ENCODE measurements at places on chromosomes 1 and 21.

GRCh38 chr1:6612641-6613360 lies 730 bp upstream of the PHF13 start:
- no peaks in the 10 kb centered on the region for H3K36me3 ChIP-seq
- DNase-seq = peak; percentile 63
- H3K27me3 ChIP-seq = no peaks in the 10 kb centered on the region
- peaks cover 6% of the 10 kb centered on the region for H3K4me1 ChIP-seq
- H3K4me3 ChIP-seq = peak overlapping the region; percentile 58
- peak overlapping the region; percentile 82 for H3K27ac ChIP-seq

DNA sequence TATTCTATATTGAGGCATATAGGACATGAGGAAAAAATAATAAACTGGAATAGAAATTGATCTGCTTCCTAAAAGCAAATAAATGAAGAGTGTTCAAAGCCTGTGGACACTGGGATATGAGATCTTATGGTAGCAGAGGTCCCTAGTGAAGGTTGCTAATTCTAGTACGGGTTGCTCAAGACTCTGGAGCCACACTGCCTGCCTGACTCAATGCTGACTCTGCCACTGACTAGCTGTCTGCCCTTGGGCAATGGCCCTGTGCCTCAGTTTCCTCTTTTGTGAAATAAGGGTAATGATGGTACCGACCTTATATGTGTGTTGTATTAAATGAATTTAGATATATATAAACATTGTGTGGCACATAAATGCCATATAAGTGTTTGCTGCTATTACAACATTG lies 59.0 kb upstream of the C1orf53 start:
- no peaks in the 10 kb centered on the region for H3K27me3 ChIP-seq
- no peak overlapping the region for H3K4me3 ChIP-seq
- H3K36me3 ChIP-seq = no peaks in the 10 kb centered on the region
- no peaks in the 10 kb centered on the region for H3K4me1 ChIP-seq

- H3K4me1 ChIP-seq = no peaks in the 10 kb centered on the region
- no peak overlapping the region for H3K27ac ChIP-seq
- no peak for DNase-seq
- H3K27me3 ChIP-seq = no peaks in the 10 kb centered on the region
- H3K36me3 ChIP-seq = no peaks in the 10 kb centered on the region
Observed at GRCh38 chr1:162276493-162276892, 100.2 kb downstream of the SPATA46 start.

- peaks cover 5% of the 10 kb centered on the region for H3K4me1 ChIP-seq
- H3K27ac ChIP-seq = no peak overlapping the region
- H3K4me3 ChIP-seq = no peak overlapping the region
- H3K27me3 ChIP-seq = no peaks in the 10 kb centered on the region
Observed at GRCh38 chr1:7301664-7301981, 469.5 kb upstream of the VAMP3 start.

DNA sequence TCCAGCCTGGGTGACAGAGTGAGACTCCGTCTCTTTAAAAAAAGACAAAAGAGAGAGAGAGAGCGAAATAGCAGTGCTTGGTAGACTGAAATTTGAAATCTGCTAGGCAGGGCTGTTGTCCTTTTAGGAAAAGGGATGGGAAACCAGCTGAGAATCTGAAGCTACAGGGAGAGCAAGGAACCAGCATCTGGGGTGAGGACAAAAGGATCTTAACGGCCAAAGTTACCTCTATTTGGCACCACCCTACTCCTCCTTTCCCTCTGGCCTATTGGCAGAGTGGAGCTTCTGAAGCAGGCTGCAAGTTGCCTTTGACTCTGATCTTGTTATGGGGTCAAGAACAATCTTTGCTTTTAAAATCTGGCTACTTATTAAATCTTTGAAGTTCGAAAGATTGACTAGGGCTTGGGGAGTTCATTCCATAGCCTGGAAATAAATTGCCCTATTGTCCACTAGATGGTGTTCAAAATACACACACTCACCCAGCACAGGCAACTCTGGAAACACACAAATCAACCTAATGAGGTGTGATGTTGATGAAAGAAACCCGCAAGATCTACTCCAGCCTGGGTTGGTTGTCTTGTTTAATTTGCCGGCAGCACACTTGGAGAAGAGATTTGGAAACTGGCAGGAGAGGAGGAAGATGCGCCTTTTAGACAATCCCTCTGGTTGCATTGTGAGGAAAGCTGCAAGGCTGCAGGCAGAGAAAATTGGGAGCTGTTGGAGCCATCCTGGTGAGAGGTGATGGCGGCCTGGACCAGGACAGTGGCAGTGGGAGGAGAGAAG lies 16.5 kb upstream of the PARP1 start:
- no peaks in the 10 kb centered on the region for H3K4me1 ChIP-seq
- H3K27ac ChIP-seq = no peak overlapping the region
- H3K27me3 ChIP-seq = no peaks in the 10 kb centered on the region
- DNase-seq = no peak
- H3K4me3 ChIP-seq = no peak overlapping the region

GRCh38 chr1:201354151-201354900 lies 23.2 kb downstream of the TNNT2 start:
- no peaks in the 10 kb centered on the region for H3K4me1 ChIP-seq
- DNase-seq = no peak
- no peak overlapping the region for H3K27ac ChIP-seq
- H3K27me3 ChIP-seq = no peaks in the 10 kb centered on the region
- no peak overlapping the region for H3K4me3 ChIP-seq

DNA sequence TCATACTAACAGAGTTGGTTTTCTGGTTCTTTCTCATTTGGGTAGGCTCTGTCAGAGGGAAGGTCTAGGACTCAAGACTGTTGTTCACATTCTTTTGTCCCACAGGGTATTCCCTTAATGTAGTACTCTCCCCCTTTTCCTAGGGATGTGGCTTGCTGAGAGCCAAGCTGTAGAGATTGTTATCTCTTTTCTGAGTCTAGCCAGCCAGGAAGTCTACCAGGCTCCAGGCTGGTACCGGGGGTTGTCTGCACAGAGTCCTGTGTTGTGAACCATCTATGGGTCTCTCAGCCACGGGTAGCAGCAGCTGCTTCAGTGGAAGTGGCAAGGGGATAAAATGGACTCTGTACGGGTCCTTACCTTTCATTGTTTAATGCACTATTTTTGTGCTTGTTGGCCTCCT lies 226.4 kb downstream of the LBR start:
- H3K4me3 ChIP-seq = no peak overlapping the region
- no peak overlapping the region for H3K27ac ChIP-seq
- H3K27me3 ChIP-seq = no peaks in the 10 kb centered on the region
- H3K4me1 ChIP-seq = no peaks in the 10 kb centered on the region

DNA sequence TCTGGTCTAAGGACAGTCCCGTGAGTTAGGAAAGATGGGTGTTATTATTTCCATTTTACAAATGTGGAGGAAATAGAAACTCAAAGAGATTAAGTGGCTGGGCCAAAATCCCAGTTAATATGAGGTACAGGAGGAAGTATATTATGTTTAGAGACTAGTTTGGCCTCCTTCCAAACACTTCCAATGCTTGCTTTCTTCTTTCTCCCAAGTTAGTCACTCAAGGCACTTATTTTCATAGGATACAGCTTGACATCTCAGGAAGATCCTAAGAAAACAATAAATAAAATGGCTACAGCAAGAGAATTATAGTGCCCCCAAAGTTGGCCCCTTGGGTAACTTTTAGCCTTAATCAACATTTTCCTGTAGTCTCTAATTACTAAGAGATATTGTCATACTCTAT lies 47.5 kb upstream of the IPO9 start:
- no peaks in the 10 kb centered on the region for H3K4me1 ChIP-seq
- no peak overlapping the region for H3K27ac ChIP-seq
- no peak for DNase-seq
- H3K36me3 ChIP-seq = no peaks in the 10 kb centered on the region

- no peaks in the 10 kb centered on the region for H3K27me3 ChIP-seq
- DNase-seq = no peak
- H3K4me3 ChIP-seq = no peak overlapping the region
- H3K27ac ChIP-seq = no peak overlapping the region
- no peaks in the 10 kb centered on the region for H3K36me3 ChIP-seq
Observed at GRCh38 chr21:31473685-31474345, 129.8 kb upstream of the TIAM1 start.

- H3K4me3 ChIP-seq = no peak overlapping the region
- no peak overlapping the region for H3K27ac ChIP-seq
- H3K36me3 ChIP-seq = no peaks in the 10 kb centered on the region
- no peak for DNase-seq
Observed at GRCh38 chr1:167197692-167198091, 23.0 kb upstream of the POU2F1 start.

DNA sequence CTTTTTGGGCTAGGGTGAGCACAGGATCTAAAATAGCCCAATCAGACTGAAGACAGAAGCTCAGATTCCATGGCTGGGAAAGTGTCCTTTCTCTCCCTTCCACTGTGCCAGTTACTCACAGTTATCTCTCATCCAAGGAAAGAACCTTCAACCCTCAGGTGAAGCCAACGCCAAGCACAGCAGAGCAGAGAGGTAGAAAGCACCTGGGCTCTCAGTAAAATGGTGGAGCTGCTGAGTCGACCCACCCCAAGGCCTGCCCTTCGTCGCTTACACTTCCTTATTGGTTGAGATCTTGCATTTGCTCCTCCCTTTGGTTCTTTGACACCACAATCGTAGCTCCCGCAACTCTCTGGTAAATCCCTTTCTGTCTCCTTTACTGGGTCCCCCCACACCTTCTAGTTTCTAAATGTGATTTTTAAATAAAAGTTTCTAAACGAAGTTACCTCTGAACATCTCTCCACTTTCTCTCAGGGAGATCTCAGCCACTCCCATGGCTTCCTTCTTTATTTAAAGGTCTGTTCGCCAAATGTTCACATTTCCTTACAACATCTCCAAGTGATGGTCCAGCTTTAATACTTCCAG lies 27.5 kb upstream of the SLC30A1 start:
- H3K4me3 ChIP-seq = no peak overlapping the region
- no peak overlapping the region for H3K27ac ChIP-seq
- peaks cover 4% of the 10 kb centered on the region for H3K4me1 ChIP-seq
- no peaks in the 10 kb centered on the region for H3K27me3 ChIP-seq

- no peaks in the 10 kb centered on the region for H3K36me3 ChIP-seq
- peaks cover 5% of the 10 kb centered on the region for H3K4me1 ChIP-seq
- DNase-seq = no peak
- no peak overlapping the region for H3K27ac ChIP-seq
- H3K4me3 ChIP-seq = no peak overlapping the region
- H3K27me3 ChIP-seq = no peaks in the 10 kb centered on the region
Observed at GRCh38 chr1:235943581-235944114, 76.9 kb upstream of the LYST start.

DNA sequence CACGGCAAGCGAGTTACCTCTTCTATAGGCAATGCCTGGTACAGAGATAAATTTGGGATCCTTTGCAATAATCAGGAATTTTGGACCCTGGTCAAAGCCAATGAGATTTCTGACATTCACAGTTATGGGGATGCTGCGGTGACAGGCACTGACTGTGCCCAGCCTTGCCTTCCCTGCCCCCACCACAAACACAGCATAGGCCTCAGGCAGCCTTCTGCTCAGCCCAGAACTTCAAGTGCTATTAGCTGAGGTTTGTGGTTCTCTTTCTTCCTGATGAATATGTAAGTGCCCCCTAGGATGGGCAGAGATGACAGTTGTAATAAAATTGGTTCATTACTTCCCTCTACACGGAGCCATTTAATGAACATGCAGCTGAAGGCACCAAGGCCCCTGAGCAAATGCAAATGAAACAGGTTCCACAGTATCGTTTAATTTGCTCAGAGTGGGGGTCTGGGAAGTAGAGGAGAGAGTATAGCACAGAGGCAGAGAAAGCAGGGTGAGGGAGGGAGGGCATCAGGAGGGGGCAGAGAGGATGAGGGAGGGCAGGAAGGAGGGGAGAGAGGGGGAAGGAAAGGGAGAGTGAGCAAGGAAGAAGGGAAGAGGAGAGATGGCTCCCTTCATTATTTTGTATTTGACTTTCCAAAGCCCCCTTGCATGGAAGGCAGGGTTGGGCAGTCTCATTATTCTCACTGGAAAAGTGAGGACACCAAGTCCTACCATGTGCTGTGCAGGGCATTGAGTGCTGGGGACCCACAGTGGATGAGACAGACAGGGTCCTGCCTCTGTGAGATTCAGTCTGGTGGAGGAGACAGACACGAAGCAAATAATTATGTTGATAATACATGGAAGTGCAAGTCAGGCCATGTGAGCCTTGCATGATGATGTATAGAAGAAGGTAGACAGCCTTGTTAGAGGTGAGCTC lies 513.0 kb downstream of the PTPRU start:
- no peak overlapping the region for H3K27ac ChIP-seq
- DNase-seq = no peak
- H3K27me3 ChIP-seq = no peaks in the 10 kb centered on the region

DNA sequence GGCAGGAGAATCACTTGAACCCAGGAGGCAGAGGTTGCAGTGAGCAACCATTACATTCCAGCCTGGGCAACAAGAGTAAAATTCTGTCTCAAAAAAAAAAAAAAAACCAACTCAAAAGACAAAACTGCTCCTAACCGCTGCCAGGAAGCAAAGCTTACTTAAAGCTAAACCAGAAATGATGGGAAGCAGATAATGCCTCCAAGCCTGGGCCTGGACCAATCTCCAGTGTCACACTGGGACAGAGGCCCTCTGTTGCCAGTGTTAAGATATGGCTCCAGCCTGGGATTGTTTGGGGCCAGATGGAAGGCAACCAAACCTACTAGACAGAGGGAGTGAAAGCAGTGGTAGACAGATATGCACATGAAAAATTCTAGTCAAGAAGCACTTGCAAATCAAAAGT lies 36.9 kb downstream of the NSL1 start:
- H3K27ac ChIP-seq = no peak overlapping the region
- no peak for DNase-seq
- no peaks in the 10 kb centered on the region for H3K36me3 ChIP-seq
- no peaks in the 10 kb centered on the region for H3K27me3 ChIP-seq
- H3K4me3 ChIP-seq = no peak overlapping the region

- no peak for DNase-seq
- H3K27me3 ChIP-seq = no peaks in the 10 kb centered on the region
- H3K4me1 ChIP-seq = no peaks in the 10 kb centered on the region
- no peaks in the 10 kb centered on the region for H3K36me3 ChIP-seq
- no peak overlapping the region for H3K27ac ChIP-seq
Observed at GRCh38 chr1:107526524-107527198, 385.8 kb downstream of the NTNG1 start.

DNA sequence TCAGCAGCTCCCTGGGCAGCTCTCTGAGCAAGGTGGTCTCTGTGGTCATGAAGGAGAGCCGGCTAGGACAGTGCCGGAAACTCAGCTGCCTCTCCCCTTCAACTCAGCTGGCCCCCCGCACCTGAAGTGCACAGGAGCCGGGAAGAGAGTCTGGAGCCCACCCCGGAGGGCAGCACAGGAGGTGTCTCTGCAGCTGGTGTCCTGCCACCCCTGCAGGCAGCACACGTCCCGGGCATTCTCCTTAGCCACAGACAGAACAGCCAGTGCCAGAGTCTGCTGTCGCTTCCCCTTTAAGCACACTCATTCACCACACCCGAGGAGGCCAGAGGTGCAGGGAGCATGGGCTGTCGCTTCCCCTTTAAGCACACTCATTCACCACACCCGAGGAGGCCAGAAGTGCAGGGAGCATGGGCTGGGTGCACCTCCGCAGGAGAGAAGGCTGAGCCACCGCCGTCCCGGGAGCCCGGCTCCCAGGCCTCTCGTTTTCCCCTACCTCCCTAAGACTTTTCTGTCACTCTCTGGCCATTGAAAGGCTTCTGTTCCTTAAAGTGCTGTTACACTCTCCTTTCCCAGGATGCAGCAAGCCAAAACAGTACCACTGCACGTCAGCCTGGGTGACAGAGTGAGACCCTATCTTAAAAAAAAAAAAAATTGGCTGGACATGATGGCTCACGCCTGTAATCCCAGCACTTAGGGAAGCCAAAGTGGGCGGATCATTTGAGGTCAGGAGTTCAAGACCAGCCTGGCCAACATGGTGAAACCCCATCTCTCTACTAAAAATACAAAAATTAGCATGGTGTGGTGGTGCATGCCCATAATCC lies 16.9 kb upstream of the SAMD11 start:
- no peaks in the 10 kb centered on the region for H3K27me3 ChIP-seq
- H3K4me3 ChIP-seq = no peak overlapping the region
- H3K4me1 ChIP-seq = no peaks in the 10 kb centered on the region
- DNase-seq = no peak

Data from ovary (tissue), 10 donors.